ENCODE measurements at places on chromosomes 6 and 20.

DNA sequence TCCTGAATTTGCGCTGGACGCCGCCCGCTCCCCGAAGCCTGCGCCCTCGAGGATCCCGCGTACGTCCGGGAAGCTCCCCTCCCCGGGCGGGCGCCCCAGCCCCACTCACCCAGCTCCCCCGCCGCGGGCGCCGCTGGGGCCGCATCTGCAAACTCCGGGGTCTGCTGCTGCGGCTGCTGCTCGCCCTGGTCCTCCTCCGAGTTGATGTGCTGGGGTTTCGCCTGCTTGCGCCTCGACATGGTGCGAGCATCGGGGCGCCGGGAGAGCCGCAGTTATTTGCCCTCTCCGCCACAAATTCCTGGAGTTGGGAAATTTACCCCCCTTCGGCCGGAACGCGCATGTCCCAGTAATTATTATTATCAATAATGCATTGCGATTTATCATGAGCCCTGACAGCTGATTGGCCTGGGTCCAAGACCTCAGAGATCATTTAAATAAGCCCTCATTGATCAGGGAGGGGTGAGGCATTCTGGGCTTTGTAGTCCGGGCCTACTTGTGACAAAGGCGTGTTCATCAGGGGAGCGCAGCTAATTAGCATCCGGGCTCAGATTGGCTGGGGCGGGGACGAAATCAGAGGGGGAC is at the start of gene SALL4:
TSS of gene SALL4 (minus strand) at position 352 of the 582 bp plus-strand sequence. CDS start at position 239, 113 bp downstream.
- no peak for DNase-seq

DNA sequence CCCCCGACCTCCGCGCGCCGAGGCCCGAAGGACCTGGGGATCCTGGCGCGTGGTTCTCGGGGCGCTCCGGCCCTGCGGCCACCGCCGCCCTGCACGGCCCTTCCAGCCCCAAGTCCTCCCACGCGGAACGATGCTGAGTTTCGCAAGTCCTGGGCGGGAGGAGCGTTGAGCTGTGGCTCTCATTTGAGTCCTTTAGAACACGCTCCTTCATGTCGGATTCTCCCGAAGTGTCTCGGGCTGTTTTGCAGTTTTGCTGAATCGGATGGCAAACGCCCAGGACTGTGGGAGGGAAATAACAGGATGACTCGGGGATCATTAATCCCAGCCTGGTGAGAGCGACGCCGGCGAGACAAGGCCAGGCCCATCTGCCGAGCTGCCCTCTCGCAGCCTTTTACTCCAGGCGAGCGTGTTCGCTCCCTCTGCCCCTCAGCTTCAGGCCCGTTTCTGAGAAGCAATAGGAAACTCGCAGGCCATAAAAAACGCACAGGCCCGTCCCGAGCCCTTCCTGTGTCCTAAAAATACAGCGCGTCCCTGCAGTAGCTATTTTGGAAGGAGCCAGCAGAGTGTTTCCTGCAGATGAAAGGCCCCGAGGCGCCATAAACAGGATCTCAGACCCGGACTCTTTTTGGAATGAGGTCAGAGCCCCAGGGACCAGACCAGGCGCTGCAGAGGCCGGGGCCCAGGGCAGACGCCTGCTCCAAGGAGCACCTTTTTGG is 153.5 kb downstream of the DLL1 start:
- no peak for DNase-seq

DNA sequence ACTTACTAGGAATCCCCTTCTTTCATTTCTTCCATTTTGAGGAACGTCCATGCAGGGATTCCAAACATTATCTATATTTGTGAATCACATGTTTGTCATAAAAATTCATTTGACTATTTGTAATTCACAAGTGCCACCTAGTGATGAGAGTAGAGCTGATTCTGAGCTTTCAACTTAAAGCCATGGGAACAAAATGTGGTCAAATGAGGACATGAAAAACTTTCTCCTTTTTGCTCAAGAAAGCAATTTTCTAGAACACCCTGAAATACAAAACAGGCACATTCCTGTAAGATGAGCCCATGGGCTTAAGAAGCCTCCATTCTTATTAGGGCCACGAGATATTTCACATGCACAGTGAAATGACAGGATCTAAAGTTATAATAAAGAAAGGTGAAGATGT is 12.3 kb downstream of the MAP3K7 start:
- DNase-seq: peak; percentile 6

- DNase-seq: peak; percentile 27
Measured at GRCh38 chr6:105388392-105388791, 14.5 kb downstream of the PREP start.

DNA sequence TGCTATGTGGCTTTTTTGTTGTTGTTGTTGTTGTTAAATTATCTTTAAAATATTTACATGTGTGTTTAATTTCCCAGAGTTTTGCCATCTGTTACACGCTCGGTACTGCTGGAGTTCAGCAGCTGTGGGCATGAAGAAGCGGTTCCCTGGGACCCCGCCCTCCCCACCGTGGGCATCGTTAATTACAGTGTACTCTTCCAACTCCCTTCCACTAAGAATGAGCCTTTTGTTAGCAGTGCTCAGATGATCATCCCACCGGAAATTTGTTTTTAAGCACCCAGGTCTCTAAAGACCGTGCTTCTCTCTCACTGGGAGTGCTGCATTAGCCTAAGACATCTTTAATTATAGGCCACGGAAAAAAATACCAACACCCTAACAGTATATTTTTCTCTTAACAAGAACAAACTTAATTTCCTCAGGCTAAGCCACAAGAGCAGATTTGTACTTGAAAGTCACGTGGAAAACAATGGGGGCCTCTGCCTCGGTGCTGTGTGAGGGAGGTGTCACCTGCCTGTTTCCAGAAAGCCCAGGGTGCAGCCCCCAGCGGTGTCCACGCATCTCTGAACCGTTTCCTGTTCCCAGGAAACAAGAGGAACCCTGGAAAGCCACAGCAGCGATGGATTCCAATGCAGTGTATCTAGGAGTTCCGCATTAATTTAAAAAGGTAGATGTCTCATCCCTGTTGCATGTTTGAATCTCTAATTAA is 113.3 kb upstream of the FRMD1 start:
- DNase-seq: no peak

DNA sequence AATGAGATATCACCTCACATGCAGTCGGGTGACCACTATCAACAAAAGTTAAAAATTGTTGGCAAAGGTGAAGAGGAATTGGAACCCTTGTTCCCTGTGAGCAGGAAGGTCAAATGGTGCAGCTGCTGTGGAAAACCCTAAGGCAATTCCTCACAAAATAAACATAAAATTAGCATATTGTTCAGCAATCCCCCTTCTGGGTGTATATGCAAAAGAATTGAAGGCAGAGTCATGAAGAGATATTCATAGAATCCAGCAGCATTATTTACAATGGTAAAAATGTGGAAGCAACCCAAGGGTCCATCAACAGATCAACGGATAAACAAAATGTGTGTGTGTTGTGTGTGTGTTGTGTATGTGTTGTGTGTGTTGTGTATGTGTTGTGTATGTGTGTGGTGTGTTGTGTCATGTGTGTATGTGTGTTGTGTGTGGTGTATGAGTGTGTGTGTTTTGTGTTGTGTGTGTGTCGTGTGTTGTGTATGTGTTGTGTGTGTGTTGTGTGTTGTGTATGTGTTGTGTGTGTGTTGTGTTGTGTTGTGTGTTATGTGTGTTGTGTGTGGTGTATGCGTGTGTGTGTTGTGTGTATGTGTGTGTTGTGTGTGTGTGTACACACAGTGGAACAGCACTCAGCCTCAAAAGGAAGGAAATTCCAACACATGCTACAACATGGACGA is 245.1 kb downstream of the ERMARD start:
- no peak for DNase-seq

- DNase-seq: no peak
Measured at GRCh38 chr20:10761786-10762185, 88.0 kb upstream of the JAG1 start.

DNA sequence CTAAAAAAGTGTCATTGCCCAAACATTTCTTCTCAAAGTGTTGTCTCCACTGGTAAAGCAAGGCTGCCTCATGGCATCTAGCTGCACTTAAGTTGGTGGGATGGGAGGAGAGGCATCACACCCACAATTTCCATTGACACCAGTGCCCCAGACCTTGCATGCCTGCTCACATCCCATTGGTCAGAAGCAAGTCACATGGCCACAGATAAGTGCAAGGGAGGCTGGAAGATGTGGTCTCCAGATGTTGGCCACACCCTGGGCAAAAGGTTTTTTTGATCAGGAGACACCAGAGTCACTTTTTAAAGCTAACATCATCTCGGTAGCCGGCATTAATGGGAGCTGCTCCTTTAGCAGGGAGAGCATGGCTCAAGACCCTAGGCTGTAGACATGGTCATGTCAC is 157.1 kb upstream of the CST7 start:
- DNase-seq: no peak

DNA sequence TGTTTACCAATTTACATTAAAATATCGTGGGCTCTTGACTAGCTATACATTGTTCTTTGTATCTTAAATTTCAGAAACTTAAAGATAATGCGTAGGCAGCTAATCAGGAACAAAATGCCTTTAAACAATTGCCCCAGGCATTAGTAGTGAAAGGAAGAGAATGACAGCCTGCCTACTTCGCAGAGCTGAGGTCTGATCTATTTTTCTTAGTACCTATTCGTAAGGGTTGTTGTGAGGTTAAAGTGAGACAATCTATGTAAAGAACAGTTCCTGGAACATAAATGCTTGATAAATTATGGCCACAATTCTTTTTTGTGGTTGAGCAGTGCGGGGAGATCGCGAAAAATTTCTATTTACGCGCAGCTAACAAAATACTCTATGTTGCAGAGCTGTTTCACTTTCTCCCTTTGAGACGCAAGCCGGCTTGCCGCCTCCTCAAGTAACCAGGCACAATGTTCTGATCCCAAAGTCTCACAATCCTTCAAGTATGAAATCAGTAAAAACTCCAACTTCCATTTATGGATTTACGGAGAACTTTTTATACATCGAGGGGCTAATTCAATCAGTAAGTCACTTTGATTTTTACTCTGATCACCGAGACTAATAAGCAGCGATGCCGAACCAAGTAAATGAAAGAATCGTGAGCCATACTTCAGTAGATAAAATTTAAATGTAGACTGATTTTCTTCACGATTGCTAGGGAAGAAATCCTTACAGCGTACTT is 878 bp upstream of the PNRC1 start:
- DNase-seq: peak; percentile 75

DNA sequence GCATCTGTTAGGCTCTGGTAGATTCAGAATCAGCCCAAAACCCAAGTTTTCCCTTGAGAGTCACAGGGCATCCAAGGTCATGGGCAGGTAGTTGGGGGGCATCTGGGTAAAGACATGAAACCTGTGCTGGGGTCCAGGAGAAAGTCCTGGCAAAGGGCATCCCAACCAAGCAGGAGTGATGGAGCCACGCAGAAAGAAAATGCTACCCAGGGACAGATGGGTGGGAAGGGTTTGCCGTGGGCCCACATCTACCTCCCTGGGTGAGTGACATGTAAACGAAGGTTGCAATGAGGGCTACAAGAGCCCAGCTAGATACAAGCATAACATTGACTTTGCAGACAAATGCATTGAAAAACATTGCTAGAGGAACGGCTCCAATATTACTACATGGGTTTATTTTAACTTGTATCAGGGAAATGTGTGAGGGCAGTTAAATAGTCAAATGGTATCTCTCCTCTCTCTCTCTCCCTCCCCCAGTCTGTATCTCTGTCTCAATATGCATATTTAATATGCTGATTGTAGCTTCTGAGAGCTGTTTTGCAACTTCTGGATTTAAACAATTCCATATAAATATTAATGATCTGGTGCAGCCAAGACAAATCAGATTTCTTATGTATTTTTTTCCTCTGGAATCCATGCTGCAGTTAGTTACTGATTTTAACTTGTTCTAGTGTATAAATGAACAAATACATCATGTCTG is 135.7 kb downstream of the SYNDIG1 start:
- DNase-seq: no peak

DNA sequence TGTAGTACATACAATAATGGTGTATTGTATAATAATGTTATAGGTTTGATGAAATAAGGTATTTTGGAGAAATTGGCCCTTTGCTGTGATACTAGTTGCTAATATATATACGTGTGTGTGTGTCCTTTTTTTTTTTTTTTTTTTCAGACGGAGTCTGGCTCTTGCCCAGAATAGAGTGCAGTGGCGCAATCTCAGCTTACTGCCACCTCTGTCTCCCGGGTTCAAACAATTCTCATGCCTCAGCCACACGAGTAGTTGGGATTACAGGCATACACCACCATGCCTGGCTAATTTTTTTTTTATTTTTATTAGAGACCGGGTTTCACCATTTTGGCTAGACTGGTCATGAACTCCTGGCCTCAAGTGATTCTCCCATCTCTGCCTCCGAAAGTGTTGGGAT is 23.3 kb downstream of the SENP6 start:
- no peak for DNase-seq

DNA sequence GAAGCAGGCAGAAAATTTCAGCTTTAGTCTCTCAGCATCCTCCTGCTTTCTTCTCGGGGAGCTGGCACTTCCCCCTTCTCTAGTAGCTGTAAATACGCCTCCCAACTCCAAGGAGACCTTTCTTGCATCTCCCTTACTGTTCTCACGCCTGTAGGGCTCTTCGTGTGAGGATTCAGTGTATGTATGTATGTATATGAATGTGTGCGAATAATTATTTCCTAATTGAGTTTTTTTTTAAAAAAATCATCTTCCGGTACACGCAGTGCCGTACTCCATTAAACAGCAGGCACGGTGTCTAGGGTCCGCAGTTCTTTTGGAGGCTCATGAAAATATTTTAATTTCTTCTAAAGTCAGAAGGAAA is 85.4 kb downstream of the HFE start:
- DNase-seq: peak; percentile 75

GRCh38 chr6:83062225-83062624 is 3.4 kb downstream of the UBE3D start:
- DNase-seq: no peak

DNA sequence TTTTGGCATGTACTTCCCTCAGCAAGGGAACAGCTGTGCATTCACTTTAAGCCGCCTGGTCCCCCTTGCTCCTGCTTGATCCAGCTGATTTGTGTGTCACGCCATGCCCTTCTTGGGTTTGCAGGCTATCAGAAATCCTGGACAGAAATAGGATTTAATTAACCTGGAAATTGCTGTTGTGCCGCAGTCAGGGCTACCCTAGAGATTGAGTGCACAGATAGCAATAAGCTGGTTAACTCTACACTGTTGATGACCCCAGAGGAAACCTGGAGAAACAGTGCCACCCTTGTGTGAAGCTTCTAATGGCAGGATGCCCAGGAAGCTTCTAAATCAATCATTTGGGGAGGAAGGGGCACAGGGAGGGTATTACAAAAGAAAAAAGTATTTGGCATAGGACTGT is 199.0 kb downstream of the JARID2 start:
- no peak for DNase-seq

GRCh38 chr6:156017838-156018237 is 562.2 kb upstream of the NOX3 start:
- DNase-seq: no peak

DNA sequence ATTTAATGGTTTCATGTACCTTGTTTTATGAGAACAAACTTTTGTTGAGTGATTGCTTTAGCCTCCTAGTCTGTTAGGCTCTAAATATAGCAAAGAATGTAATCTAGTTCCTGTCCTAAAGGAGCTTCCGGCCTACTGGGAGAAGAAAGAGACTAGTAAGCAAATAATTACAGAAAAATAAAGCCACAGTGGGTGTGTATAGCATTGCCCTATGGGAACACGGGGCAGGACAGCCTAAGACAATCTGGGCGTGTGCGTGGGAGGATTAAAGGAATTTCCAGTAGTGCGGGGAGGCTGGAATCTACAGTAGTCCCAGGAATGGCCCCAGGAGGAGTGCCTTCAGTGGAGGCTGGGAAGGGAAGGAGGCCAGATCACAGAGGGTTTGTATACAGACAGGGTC is 98.1 kb upstream of the AKAP12 start:
- DNase-seq: no peak

Measured in suppressor macrophage (primary cell).